Uterus (tissue), 4 donors: ENCODE measurements at places on chromosomes 11 and 22.

- DNase-seq: no peak
These were observed 780.6 kb downstream of the OPCML start for GRCh38 chr11:132751516-132752250.

DNA sequence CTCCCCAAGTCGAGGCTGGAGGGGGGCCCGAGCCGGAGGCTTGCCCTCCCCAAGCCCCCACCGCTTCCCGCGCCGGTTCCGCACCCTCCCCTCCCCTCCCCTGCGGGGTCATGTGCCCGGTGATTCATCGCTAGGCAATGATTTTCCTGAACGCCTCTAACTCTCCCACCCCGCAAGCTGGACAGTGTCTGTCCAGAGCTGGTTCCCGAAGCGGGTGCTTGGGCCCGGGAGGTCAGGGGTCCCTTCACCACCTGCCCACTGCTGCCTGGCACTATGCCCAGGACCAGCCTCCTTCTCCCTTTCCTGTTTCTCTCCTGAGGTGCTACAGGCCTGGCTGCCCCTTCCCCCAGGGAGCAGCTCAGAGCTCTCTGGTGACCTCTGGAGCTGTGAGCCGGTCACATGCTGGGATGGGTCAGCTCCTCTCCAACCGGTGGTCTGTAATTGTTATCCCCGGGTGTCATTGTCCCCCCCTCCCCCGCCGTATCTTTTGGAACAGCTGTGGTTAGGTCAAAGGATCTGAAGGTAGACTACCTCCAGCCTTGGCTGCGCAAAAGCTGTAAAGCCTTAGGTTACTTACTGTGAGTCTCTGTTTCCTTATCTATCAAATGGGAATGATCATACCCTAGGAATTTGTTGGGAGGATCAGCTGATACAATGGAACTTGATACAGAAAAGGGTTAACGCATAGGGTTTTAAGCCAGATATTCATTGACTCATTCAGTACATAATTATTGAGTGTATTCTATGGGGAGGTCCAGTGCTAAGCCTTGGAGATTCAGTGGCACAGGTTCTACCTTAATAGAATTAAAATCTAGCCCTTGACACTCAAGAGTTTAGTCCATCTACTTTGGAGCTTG is 753 bp downstream of the STX3 start:
- peak; percentile 84 for DNase-seq

DNA sequence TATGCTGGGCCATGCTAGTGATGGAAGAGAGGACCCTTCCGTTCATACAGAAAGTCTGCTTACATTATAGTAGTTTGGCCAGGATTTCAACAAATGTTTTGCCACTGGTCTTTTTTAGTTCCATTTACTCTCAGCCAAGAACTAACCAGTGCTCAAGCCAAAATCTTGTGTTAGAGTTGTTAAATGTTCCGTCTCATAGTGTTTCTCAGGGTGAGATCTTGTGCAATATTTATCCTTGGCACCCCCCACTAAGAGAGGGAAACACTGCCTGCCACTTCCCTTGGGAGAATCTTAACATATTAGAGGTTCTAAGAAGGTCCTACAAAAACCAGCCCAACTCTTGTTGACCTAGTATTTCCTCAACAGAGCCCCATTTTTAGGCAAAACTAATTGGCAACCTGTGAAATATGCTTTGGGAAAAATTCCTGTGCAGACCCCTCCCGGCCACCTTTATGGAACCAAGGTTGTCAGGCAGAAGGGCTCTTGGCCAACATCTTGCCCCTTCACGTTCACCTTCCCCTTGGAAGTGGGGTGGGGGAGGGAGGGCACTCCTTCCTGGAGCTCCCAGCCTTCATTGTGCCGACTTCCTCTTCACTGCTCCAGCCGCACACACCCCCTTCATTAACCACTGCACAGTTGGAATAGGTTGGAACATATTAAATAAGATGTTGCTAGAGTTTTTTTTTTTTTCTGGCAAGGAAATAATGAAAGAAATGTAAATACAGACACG is 173.2 kb upstream of the SORL1-AS1 start:
- DNase-seq: no peak

DNA sequence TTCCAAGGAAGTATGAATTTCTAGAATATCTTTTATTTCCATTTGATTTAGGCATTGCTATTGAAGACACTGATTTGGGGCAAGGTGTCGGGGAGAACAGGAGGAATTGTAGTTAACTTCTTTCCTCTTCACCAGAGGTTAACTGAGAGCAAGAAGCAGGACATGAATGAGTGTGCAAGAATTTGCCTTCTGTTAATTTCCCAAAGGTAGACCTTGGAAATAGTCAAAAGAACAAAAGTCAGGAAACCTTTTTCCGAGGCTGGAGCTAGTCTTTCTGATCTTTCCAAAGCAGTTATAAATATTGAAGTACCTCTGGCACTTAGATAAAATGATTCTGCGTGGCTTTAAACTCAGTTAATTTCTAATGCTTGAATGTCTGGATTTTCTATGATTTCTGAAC is 66.9 kb downstream of the MTMR3 start:
- DNase-seq: no peak

DNA sequence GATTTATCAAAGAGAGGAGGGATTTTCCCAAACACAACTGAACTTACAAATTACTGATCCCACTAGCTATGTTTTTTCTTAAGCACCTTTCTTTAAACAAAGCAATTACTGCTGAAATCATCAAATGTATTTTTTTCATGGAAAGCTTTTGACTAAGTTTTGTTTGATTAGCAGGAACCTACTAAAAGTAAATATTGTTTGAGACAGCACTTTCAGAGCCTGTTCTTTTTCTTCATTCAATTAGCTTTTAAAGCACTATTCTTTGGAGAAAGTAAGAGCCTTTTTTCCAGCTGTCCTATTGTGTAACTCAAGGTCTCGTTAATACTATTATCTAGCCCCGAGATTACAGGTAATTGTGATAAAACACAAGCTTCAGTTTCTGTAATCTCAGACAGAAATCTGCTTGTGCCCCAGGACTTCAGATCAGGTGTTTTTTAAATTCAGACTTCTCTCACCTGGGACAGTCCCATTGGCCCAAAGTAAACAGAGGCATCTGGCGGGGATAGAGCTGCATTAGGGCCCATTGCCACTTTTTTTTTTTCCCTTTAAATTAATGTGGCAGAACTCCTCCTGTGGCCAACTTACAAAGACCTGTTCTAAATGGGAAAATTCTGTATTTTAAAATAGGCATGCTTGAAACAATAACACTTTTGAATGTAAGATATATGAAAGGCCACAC is 11.0 kb downstream of the CSTPP1 start:
- no peak for DNase-seq

DNA sequence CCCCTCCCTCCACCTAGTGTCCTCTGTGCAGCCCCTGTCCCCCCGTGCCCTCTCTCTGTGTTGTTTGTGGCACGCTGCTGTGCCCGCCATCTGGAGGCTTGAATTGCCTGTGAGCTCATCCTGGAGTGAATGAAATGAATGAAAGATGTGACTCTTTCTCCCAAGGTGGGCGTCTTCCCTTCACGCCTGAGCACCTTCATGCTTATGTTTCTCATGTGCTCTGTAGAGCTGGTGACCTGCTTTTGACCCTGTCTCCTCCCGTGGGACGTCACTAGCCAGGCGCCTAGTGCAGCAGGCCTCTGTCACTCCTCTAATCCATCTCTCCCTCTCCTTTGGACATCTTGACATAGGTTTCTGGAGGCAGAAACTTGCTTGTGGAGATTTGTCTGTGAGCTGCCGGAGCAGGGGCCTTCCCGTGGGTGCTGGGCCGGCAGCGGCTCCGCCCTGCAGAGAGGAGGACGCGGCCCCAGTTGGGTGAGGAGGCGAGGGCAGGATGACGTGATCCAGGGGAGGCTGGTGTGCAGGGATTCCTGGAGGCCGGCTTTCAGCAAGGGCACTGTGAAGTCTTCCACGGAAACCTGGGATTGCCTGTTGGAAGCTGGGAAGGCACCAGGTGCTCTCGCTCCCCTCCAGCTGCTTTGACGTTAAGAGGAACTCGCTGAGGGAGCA is 40.6 kb downstream of the MUC6 start:
- peak; percentile 56 for DNase-seq

GRCh38 chr22:29871684-29872083 is 11.3 kb upstream of the MTMR3 start:
- peak; percentile 46 for DNase-seq

- DNase-seq: no peak
These were observed 377.3 kb downstream of the TBC1D22A start for GRCh38 chr22:47139790-47140119.

DNA sequence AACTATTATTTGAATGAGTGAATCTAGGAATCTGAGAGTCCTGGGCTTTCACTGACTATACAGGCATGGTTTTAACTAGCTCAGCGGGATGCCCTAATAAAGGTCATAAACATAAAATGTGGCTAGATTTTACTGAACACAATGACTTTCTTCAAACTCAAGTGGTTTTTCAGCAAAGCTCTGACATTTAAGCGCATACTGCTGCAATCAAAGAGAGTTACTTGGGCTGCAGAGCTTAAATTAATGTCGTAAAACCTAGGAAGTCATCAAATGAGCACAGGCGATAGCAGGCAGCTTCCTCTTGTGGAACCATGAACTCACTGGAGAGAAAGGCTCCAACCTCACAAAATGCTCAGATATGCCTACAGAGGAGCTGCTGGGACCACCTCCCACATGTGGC is 6.7 kb downstream of the CSNK2A3 start:
- no peak for DNase-seq

DNA sequence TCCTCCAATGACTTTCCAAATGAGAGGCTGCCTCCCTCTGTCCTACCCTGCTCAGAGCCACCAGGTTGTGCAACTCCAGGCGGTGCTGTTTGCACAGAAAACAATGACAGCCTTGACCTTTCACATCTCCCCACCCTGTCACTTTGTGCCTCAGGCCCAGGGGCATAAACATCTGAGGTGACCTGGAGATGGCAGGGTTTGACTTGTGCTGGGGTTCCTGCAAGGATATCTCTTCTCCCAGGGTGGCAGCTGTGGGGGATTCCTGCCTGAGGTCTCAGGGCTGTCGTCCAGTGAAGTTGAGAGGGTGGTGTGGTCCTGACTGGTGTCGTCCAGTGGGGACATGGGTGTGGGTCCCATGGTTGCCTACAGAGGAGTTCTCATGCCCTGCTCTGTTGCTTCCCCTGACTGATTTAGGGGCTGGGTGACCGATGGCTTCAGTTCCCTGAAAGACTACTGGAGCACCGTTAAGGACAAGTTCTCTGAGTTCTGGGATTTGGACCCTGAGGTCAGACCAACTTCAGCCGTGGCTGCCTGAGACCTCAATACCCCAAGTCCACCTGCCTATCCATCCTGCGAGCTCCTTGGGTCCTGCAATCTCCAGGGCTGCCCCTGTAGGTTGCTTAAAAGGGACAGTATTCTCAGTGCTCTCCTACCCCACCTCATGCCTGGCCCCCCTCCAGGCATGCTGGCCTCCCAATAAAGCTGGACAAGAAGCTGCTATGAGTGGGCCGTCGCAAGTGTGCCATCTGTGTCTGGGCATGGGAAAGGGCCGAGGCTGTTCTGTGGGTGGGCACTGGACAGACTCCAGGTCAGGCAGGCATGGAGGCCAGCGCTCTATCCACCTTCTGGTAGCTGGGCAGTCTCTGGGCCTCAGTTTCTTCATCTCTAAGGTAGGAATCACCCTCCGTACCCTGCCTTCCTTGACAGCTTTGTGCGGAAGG is 2.9 kb downstream of the APOC3 start:
- DNase-seq: no peak

DNA sequence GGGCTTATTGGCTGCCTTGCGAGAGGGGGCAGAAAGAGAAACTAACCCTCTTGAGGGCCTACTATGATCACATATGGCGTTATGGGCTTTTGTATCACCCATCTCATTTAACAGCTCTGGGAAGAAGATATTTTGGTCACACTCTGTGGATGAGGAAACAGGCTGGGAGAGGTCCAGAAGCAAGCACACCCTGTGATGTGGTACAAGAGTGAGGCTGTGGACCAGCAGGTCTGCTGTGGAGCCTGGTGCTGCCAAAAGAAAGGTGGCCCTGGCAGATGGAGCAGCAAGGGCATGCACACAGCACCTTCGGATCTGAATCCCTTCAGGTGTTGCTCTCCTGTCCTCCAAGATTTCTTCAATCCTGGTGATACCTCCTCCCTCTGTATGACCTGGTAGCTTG is 64.1 kb downstream of the KCNC1 start:
- DNase-seq: no peak

DNA sequence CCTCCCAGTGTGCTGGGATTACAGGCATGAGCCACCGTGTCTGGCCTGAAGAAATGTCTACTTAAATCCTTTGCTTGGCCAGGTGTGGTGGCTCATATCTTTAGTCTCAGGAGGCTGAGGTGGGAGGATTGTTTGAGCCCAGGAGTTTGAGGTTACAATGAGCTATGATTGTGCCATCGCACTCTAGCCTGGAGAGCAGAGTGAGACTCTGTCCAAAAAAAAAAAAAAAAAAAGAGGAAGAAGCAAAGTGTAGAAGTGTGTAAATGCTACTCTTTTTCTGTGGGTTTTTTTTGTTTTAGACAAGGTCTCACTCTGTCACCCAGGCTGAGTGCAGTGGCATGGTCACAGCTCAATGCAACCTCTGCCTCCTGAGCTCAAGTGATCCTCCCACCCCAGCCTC is 6.4 kb upstream of the ATG16L2 start:
- no peak for DNase-seq
